RWPE2 (cell line): ENCODE measurements at places on chromosomes 6 and 20.

- DNase-seq: peak; percentile 53
These were observed 16.2 kb downstream of the CST7 start for GRCh38 chr20:24965065-24965919.

GRCh38 chr6:139250296-139251044 lies 41.3 kb downstream of the TXLNB start:
- DNase-seq: no peak

- DNase-seq: no peak
These were observed 207.7 kb upstream of the DTNBP1 start for GRCh38 chr6:15870333-15871043.

- no peak for DNase-seq
These were observed 17.5 kb downstream of the ELMO2 start for GRCh38 chr20:46388937-46389336.

DNA sequence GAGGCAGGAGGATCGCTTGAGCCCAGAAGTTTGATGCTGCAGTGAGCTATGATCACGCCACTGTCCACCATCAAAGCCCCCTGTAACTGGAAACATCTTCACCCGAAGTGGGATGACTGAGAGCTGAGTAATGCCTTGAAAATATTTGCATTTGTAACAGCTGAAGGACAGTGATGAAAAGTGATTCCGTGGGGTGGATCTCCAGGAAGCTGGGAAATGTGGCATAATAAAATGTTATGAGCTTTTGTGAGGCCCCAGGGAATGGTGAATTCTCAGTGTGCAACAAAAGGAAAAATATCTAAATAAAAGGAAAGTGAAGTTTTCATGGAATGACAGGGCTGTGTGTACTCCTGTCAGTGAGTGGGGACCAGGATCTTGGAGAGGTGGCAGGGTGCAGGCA lies 92.0 kb downstream of the JAG1 start:
- DNase-seq: no peak

- DNase-seq: no peak
These were observed 559 bp upstream of the EYA4 start for GRCh38 chr6:133240511-133241085.

DNA sequence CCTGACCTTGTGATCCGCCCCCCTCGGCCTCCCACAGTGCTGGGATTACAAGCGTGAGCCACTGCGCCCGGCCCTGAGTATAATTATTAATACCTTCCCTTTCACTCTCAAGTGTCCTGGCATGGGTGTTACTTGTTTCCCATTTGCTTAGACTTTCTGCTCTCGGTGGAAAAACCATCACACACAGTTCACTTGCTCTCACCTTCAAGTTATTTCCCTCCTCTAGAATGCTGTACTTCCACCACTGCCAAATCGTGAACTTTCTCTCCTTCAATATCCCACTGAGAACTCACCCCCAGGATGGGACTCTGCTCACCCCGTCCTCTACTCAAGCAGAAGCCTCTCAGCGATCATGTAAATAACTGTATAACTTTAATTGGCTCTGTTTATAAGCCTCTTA lies 4.6 kb upstream of the HIVEP1 start:
- DNase-seq: no peak

- DNase-seq: no peak
These were observed 120.0 kb downstream of the FOXC1 start for GRCh38 chr6:1729750-1730140.

- no peak for DNase-seq
These were observed 56.4 kb upstream of the DUSP22 start for GRCh38 chr6:235763-236360.

DNA sequence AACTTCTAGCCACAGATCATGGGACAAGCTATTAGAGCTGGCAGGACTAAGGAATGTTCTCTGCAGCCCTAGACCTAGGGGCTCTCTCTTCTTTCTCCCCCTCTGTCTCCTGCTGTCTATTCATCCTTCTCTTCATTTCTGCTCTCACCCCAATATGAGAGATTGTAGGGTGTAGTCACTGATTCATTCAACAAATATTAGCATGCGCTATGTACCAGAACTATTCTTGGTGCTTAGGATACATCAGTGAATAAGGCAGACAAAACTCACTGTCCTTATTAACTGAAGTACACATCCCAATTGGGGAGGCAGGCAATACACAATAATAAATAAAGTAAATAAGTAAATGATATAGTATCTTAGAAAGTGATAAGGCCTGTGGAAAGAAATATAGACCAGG lies 14.7 kb upstream of the SIRPB2 start:
- no peak for DNase-seq

- DNase-seq: no peak
These were observed 62.8 kb downstream of the SNX9 start for GRCh38 chr6:157885876-157886275.

DNA sequence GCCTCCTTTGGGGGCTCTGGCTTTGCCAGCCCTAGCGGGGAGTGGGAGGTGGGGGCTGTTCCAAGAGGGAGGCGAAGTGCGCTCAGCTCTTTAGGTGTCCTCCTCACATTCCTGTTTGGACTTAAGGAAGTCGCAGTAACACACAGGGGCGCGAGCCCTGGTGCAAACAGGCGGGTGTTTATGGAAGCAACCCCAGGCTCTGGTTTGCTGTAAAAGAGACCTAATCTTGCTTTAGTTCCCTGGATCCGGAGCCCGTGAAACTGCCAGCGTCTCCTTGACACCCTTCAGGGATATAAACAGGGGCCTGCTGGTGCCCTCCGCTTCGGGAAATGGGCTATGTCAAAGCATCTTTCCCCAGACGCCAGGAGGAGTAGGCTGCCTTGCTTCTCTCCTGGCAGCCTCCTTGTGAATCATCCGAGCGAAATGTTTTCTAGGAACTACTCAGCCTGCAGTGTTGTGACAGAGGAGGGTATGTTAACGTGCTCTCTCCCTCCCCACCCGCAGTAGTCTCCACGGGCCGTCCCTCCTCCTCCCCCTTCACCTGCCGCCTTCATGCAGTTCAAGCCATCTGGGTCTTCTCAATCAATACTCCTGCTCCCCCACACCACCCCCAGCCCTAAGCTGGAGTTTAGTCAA lies 168.0 kb upstream of the LRFN2 start:
- DNase-seq: no peak

DNA sequence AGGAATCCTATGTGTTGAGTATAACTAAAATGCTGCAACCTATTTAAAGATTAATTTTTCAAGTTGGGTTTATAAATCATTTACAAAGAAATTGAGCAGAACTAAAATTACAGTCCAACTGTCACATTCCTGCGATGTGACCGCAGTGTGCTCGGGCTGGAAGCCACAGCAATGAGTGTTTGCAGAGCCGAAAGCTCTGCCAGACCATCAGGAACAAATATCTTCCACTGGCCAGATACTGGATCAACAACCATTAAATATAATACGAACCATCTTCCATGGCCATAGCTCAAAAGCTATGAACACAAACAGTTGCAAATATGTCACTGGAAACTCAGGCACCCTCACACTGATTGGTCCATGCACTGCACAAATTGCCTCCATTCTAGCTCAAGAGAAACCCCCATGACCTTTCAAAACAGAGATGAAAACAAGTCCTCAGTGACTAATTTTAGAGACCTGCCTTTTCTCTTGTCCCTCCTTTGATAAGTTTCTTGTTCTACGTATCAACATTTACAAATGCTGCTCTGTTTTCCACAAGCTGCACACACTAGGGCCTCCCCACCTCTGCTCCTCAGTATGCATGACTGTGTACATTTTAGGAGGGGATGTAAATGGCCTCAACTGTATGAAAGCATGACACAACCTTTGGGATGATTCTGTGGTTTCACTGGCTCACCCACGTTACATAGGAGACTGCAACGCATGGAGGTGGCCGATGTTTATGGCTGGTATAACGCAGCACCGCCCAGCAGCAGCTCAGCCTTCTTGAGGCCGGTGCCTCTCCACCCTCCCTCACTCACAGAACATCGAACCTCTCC lies 171.7 kb downstream of the WDR27 start:
- DNase-seq: no peak

- DNase-seq: no peak
These were observed 146.9 kb downstream of the PHACTR3 start for GRCh38 chr20:59751075-59751711.

- DNase-seq: no peak
These were observed 7.3 kb downstream of the GHRH start for GRCh38 chr20:37254114-37254878.

DNA sequence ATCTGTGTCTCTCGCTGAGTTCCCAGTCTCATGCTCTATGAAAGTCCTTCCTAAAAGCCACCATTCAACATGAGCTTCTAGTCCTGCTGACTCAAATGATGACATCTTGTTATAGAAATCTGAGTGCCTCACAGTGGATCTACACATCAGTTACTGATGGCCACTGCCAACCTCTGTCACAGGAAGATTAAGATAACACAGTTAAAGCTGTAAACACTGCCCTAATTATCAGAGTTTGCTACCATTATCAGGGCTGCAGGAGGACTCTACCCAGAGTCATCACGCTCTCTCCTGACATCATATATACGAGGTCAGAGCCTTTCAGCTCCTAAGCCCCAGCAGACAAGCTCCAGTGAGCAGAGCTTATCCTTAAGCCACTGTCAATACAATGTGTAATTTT lies 63.2 kb downstream of the HIVEP2 start:
- DNase-seq: no peak

DNA sequence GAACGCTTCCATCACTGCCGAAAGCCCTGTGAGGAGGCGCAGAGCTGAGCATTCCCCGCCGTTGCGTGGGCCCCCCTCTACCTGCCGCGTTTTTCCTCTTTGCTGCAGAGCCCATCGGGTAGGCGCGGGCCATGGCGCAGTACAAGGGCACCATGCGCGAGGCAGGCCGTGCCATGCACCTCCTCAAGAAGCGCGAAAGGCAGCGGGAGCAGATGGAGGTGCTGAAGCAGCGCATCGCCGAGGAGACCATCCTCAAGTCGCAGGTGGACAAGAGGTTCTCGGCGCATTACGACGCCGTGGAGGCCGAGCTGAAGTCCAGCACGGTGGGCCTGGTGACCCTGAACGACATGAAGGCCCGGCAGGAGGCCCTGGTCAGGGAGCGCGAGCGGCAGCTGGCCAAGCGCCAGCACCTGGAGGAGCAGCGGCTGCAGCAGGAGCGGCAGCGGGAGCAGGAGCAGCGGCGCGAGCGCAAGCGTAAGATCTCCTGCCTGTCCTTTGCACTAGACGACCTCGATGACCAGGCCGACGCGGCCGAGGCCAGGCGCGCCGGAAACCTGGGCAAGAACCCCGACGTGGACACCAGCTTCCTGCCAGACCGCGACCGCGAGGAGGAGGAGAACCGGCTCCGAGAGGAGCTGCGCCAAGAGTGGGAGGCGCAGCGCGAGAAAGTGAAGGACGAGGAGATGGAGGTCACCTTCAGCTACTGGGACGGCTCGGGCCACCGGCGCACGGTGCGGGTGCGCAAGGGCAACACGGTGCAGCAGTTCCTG lies 693 bp downstream of the FAM50B start:
- DNase-seq: peak; percentile 68

DNA sequence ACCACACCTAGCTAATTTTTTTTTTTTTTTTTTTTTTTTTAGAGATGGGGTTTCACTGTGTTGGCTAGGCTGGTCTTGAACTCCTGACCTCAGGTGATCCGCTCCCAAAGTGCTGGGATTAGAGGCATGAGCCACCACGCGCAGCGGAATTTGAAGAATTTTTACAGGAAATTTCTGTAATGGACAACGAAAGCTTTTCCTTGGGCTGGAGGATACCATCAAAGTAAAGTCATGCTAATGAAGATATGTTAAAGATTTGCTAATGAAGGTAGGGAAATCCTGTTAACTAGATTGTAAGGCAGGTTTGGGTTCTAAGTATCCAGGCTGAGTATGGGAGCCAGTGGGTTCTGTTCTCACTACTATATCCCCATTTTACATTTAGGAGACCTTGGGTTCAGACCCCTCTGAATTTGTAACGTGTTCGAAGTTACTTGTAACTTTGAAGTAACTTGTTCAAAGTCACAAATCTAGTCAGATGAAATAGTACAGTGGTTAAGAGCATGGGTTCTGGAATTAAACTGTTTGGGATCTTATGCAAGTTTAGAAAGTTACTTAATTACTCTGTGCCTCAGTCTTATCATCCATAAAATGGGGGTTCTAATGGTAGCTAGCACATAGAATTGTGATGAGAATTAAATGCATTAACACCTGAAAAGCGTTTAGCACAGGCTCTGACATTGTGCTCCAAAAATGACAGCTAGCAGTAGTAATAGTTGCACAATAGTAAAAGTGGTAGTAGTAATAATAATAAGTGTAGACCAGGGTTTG lies 123.4 kb upstream of the GPR6 start:
- no peak for DNase-seq

- no peak for DNase-seq
These were observed 37.3 kb downstream of the MAPK14 start for GRCh38 chr6:36064770-36065396.

GRCh38 chr20:51586005-51586440 lies 43.5 kb upstream of the NFATC2 start:
- DNase-seq: no peak

DNA sequence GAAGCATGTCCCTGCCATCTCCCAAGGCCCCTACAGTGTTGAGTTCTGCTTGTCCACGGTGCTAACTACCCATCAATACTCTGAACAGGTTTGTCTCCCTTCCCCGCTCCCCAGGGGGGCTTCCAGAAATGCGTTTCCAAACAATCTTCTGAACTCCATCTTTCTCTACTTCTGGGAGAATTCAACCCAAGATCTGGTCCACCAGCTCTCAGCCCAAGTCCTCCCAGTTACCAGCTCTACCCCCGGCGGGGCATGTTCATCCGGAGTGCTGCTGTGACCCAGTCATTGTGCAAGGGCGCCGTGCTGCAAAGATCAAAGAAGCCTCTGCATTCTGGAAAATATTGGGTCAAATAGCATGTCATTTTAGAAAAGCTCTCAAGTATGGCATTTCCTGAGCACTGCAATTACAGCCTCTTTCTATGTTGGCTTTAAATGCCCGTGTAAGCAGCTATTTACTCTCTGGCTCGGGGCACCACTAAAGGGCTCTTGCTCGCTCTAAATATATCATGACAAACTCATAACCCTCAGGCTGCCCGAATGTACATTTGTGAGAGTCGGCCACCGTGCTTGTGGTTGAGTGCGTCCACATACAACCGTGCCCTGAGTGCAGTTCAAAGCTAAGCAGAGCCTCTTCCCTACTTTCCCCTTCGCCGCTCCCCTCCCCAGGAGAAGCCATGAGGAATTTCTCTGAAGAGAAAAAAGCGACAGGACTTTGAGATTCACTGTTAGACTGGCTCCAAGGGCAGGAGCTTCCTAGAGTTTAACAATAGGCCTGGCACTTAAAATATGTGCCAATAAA lies 71.6 kb downstream of the BANF2 start:
- no peak for DNase-seq
